ENCODE measurements at places on chromosomes 3 and 15.

DNA sequence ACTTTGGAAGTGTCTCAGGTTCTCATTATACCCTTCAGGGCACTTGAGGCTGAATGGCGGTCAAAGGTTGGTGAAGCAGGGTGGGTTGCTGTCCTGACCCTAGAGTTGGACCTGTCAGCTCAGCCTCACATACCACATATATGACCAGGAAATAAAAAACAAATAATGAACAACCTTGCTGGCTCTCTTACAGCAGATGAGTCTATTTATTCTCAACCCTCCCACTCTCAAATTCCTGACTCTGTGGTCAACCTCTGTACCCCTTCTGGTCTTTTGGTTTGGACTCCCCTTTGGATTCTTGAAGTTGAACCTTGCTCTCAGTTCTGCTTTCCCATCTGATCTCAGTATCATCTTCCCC is 16.9 kb downstream of the PPP2R3A start:
- DNase-seq, result no peak

DNA sequence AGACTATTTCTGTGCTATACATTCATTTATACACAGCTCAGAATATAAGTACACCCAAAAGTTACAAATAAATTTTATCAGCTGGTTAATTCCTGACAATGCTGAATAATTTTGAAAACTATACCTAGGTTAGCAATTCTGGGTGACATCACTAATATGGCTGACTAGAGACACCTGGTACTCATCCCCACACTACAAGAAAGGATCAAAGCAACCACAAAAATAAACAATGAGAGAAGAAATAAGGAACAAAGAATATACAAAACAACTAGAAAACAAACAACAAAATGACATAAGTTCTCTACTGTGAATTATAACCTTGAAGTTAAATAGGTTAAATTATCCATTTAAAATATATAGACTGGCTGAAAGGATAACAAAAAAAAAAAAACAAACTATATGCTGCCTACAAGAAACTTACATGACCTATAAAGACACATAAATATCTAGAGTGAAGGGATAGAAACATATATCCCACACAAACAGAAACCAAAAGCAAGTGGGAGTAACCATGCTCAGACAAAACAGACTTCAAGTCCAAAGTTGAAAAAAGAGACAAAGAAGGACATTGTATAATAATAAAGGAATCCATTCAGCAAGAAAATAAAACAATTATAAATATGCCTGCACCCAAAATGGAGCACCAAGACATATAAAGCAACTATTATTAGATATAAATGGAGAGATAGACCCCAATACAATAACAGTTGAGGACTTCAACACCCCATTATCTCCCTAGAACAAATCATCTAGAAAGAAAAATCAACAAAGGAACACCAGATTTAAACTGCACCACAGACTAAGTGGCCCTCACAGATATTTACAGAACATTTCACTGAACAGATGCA is 57.8 kb downstream of the IMPG2 start:
- DNase-seq, result no peak

DNA sequence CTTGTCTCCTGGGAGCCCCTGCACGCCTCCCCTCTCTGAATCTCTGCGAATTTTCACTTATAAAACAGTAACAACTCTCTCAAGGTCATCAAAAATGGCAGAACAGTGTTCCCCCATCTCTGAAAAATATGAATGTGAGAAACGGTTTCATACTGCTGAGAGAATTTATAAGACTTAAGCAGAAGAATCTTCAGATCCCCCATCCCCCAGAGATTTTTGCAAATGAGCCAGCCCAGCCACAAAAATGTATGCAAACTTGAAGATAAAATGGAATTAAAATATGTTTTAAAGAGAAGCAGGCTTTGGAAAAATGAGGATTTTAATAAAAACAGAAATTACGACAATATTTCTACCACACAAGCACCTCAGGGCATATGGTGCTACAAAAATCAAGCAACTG is 173.0 kb downstream of the STT3B start:
- DNase-seq, result no peak

DNA sequence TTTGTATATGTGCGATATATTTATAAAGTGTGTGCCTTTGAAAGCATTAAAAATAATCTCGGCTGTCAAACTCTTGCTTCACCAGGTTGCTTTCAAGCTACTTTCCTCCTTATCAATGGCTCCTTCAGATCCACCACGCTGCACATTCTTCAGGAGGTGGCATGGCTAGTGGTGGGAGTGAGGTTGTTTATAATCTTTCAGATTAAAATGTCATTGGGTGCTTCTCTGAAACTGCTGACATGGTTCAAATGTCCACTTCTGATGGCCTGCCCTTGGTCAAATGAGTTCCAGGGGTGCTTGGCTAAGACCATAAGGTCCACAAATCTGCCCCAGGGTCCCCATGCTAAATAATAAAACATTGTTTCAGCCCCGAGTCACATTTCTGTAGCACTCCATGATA is 36.7 kb downstream of the ARHGAP31 start:
- no peak for DNase-seq

DNA sequence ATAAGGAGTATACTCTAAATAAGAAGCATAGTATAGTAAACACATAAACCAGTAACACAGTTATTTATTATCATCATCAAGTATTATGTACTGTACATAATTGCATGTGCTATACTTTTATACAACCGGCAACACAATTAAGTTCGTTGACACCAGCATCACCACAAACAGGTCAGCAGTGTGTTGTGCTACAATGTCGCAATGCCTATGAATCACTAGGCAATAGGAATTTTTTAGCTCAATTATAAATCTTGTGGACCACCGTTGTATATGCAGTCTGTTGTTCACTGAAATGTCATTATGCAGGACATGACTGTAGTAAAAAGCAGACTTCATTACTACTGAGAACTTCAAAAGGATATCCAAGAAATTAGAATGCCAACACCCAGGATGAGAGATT is 177.0 kb downstream of the PDCD6IP start:
- no peak for DNase-seq

DNA sequence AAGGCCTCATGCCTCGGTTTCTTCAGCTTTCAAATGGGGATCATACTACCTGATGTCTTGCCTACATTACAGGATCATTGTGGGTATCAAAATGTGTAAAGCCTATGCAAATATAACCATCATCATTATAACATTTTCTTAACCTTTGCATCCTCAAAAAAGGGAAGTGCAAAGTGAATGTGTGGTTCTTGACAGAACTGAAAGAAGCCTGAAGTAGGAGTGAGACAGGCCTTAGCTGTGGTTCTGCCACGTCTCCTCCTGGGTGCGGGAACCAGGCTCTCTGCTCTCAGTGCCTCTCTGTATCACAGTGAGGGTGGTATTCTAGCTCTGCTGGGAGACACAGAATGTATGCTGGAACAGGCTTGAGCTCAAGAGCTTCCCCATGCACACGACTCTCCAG is 316.9 kb upstream of the ICE2 start:
- no peak for DNase-seq

GRCh38 chr15:80010131-80010673 is 39.2 kb upstream of the BCL2A1 start:
- DNase-seq, result peak; percentile 91

GRCh38 chr3:140529096-140529495 is 148.8 kb upstream of the TRIM42 start:
- DNase-seq, result no peak

Data from DMS79 treated with DMSO at 0.1 percent for 48 hours (cell line).